ENCODE measurements at places on chromosomes 7 and 10. TPM values are rescaled to one million over a fixed set of nuclear protein-coding genes. Genes with fewer than 3 reads are reported as not detected.

Gene FAM25A
- total RNA-seq = not detected

Gene SLC4A2
- 65.5 TPM for total RNA-seq

Gene OPN4
- total RNA-seq = not detected

Gene ALOX5
- not detected for total RNA-seq

Gene NPC1L1
- total RNA-seq = not detected

Gene SFMBT2
- total RNA-seq = 0.66 TPM

Gene SPACDR
- total RNA-seq = 1.7 TPM

Gene NAT16
- not detected for total RNA-seq

Gene COL13A1
- 73.0 TPM for total RNA-seq

Gene LDB3
- not detected for total RNA-seq

Gene NRCAM
- 157 TPM for total RNA-seq

Gene TFPI2
- 96.5 TPM for total RNA-seq

Gene PLA2G12B
- not detected for total RNA-seq

Gene CPEB3
- 2.0 TPM for total RNA-seq

Gene SND1
- total RNA-seq = 293 TPM

Gene P4HA1
- total RNA-seq = 141 TPM

Gene HOXA6
- total RNA-seq = not detected

Gene FKBP6
- not detected for total RNA-seq

Gene AGBL3
- total RNA-seq = 2.9 TPM

Gene OR9A2
- not detected for total RNA-seq

Gene GPR26
- total RNA-seq = not detected

All from thoracic aorta endothelial cell (primary cell).